CD4-positive, alpha-beta T cell treated with Interleukin-4 for 1 hour (primary cell): ENCODE measurements at places on chromosomes 1 and 21.
A peak's percentile ranks its signal among the peaks of the same experiment; 100 is the strongest.

DNA sequence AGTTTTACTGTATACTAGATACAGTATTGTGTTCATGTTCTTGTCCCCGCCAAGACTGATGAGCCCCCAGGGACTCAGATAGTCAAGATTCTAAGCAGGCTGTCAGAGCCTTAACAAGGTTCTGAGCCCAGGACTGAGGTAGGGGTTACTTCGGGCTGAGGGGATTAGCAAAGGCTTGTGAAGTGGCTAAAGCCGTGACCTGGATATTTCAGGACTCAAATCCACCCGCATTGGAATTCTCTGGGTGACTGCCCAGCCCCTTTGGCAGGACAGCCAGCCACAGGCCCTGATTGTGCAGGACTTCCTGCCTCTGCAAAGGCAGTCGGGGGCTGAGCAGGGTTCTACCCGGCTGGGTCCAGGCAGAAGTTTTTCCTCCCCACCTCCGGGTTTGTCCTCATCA is at the start of gene PLA2G5:
Gene PLA2G5, plus strand, starts transcription at position 321 of the 400 bp plus-strand sequence. CDS start 14,637 bp downstream, outside the sequence.
- no peak for DNase-seq

GRCh38 chr1:188365874-188366273 is 1537.1 kb downstream of the PLA2G4A start:
- no peak for DNase-seq

GRCh38 chr1:212593821-212594251 is 14.7 kb upstream of the ATF3 start:
- no peak for DNase-seq

- no peak for DNase-seq
Observed at GRCh38 chr1:58223522-58223921, 323.0 kb downstream of the OMA1 start.

DNA sequence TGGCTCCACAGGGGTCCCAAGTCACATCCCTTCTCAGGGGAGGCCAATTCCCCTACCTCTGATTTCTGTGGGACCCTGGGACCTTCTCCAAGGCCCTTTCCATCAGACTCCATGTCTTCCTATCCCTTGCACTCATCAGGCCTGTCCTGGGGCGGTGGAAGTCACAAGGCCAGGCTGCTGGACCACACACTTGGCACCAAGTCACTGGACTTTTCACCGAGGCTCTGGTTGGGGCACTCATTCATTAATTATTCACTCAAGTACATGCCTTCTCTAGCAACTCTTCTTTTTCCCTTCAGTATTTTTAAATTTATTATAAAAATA is 11.2 kb upstream of the FOXO6 start:
- no peak for DNase-seq

DNA sequence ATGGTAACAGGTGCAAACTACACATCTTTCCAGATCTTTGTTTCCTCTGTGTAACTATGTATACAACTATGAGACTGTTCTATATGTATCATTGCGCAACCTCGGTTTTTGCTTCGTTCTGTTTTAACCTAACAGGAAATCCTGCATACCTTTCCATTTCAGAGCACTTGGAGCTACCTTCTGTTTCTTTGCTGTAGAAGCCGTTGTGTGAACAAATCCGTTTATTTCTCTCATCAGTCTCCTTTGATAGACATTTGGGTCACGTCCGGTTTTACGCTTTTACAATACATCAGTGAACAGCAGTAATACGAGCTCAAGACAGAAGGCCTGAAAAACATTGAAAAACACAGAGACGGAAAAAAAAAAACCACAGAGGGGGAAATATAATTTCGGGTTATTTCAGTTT is 10.5 kb downstream of the ATP5IF1 start:
- peak; percentile 89 for DNase-seq

DNA sequence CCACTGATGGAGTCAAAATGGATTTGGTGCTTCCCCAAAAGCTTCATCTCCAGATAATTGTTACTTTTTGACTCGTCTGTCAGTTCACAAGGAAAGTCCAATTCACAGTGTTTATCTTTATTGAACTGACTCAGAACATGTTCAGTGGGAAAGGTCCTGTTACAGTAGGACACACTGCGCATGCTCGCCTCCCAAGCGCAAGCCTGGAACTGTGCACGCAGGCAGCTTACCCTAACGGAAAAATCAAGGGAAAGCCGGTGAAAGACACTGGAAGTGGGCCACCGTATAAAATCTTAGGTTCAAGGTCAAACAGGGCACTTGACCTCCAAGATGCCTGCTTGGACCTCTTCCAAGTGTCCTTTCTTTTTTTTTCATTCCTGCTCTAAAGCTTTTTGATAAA is 174.6 kb downstream of the USP25 start:
- DNase-seq = no peak

DNA sequence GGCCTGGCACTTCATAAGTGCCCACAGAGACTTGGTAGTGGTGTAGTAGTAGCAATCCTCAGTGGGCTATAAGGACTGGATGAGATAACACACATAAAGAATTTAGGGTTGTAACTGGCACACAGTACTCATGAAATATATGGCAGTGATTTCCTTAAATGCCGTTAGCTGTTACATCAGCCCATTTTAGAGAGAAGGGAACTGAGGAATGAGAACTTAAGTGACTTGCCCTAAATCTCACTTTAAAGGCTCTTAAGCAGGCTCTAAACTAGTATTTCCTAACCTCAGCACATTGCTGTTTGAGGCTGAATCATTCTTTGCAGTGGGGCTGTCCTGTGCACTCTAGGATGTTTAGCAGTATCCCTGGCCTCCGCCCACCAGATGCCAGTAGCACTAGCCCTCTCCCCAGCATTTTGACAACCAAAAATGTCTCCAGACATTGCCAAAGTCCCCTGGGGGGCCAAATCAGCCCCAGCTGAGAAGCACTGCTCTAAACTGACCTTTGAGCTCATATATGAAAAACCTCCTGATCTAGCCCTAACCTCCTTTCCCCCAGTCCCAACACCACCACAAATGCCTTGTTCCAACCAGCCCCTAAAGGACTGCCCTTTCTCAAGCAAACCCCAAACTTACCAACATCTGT is 11.6 kb downstream of the CAMK2N1 start:
- no peak for DNase-seq

- no peak for DNase-seq
Observed at GRCh38 chr21:30793581-30794314, 19.3 kb downstream of the KRTAP8-1 start.

- DNase-seq = peak; percentile 92
Observed at GRCh38 chr1:30779294-30780071, 21.9 kb upstream of the LAPTM5 start.

GRCh38 chr1:62536865-62537264 is 60.5 kb upstream of the ANGPTL3 start:
- no peak for DNase-seq

GRCh38 chr21:40278345-40278744 is 411.1 kb downstream of the PCP4 start:
- DNase-seq = no peak

DNA sequence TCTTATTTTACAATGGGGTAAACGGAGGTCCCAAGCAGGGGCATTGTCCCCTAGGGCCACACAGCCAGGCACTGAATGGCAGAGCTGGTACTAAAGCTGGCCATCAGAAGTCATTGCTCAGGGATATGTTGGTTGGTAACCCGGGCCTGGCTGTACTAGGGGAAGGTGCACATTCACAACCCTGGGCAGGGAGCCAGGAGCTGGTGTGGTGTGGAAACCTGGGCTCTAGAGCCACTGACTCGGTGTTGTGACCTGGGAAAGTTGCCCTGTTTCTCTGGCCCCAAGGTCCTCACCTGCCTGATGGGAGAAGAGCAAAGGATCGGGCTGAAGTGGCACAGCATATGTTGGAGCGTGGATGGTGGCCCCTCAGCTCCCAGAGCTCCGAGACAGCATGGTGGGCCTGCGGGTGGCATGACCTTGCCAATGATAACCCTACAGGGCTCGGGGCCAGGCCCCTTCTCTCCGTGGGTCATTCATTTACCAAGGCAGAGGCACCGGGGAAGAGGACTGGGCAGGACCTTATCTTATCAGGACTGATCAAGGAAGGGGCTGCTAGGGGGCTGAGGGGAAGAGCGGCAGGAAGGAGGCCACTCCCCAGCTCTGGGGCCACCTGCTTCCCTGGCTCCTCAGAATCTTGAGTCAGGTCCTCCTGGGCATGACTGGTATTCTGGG is 274.1 kb downstream of the TRABD2B start:
- DNase-seq = no peak

DNA sequence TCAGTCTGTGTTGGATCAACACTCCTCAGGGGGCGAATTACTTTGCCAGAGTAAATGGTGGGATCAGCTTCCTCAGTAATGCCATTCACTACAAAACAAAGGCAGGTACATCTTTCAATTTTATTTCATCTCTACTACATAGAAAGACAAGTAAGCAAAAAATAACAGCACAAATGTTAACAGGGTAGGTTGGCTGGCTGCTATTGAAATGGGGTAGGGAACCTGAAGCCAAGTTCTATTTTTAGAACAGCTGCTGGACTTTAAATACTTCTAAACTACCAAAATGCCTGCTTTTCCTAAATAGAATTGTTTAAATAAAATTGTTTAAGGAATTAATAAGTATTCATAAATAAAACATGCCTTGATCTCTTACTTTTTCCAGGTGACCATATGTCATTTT is 7.3 kb upstream of the NRAS start:
- no peak for DNase-seq

- DNase-seq = no peak
Observed at GRCh38 chr1:92989253-92989652, 28.0 kb upstream of the DIPK1A start.

DNA sequence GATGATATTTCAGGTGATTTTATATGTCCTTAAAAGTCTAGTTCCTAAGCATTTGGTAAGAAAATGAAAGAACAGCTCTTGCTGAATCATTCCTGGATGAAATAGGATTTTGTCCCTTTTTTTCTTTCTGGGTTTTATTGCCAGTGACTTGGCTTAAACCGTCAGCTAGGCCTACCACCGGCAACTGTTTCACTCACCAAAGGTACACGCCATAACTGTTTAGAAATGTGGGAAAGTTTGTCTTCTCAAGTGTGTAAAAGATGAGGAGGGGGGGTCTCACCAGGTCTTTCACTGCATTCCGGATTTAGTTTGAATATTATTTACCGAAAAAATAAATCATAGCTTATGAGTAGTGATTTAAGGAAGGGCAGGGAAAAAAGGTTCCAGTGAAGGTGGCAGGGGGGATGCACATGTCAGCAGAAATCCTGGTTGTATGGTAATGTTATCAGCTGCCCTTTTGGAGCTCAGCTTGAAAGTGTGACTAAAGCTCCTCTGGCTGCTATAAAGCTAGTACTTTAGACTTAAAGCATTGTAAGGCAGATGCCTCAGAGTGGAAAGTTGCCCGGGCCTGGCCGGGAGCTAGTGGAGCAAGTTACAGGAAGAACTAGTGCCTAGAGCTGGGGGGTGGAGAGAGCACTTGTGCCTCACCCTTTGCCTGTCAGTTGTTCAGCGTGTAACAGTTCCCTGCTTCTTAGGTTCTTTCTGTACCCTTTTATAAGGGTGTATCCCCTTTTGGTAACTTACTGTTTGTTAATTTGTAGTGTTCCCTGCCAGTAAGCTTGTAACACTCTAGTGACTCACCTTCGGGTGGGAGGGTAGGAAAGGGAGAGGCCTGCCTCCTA is 3.1 kb downstream of the ATP1A1 start:
- peak; percentile 40 for DNase-seq

- peak; percentile 32 for DNase-seq
Observed at GRCh38 chr1:156910309-156910782, 10.1 kb upstream of the LRRC71 start.

- DNase-seq = no peak
Observed at GRCh38 chr1:63343922-63344321, 21.6 kb downstream of the FOXD3 start.

DNA sequence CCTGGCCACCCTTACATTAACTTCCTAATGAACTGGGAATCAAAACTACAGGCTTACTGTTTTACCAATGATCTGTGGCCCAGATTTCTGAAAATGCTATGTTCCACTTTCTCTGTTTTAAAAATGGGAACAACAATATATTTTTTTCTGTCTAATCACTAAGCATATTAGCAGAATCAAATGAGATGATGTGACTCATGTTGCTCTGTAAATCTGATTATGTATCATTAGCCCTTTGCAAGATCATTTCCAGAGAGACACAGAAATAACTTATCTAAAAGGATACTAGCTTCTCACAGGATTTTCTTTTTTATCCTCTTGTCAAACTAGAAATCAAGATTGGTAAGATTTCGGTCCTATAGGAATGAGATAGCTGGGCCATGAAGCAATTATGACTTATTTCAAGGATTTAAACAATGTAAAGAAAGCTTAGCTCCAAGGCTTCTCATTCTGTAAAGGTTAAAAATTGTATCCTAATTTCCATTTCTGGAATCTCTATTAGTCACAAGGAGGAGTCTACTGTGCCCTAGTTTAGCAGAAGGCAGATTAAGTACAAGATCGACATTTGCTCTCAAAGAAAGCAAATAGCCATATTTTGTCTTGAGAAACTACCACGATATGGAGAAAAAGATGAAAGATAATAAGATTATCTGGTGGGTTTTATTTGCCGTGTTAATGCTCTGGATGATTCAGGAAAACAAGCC is 32.4 kb upstream of the CAMSAP2 start:
- DNase-seq = no peak

DNA sequence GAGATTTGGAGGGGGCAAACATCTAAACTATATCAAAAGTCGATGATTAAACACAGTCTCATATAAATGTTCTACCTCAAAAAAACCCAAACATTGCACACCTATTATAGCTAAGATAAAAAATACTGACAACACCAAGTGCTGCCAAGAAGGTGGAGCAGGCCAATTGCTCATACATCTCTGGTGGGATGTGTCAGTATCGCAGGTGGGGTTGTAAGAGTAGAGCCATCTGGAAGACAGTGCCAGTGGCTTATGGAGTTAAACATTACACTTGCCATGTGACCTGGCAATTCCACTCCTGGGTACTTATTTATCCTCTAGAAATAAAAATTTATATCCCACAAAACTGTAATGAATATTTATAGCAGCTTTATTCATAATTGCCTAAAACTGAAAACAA is 213.4 kb downstream of the DISC1 start:
- DNase-seq = no peak

DNA sequence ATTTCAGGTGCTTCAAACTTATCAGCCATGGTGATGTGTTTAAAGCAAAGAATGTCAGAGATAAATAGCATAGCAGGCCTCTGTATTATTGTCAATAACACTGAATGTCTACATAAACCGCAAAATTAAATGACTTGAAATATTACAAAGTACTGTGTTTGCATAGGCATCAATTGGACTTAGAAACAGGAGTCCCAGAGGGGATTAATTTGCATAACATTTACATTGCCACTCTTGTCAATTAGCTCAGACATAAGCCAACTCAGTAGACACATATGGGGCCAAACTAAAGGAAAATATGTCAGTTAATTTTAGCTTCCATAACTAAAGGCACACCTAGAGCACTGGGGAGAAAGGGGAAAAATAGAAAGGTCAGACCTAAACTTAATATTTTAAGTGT is 814.5 kb upstream of the NEGR1 start:
- no peak for DNase-seq

- no peak for DNase-seq
Observed at GRCh38 chr1:61781151-61781550, 38.9 kb downstream of the PATJ start.

GRCh38 chr1:180632326-180633056 is 669 bp downstream of the XPR1 start:
- DNase-seq = no peak

GRCh38 chr1:19339214-19339861 is 27.2 kb downstream of the SLC66A1 start:
- DNase-seq = no peak

- DNase-seq = no peak
Observed at GRCh38 chr1:82646336-82646735, 845.6 kb downstream of the ADGRL2 start.

GRCh38 chr1:29636936-29637335 is 400.6 kb downstream of the PTPRU start:
- no peak for DNase-seq

GRCh38 chr1:153389401-153389800 is 1.5 kb downstream of the S100A8 start:
- DNase-seq = no peak
